ENCODE measurements at places on chromosomes 4 and X.
A peak's percentile ranks its signal among the peaks of the same experiment; 100 is the strongest.

DNA sequence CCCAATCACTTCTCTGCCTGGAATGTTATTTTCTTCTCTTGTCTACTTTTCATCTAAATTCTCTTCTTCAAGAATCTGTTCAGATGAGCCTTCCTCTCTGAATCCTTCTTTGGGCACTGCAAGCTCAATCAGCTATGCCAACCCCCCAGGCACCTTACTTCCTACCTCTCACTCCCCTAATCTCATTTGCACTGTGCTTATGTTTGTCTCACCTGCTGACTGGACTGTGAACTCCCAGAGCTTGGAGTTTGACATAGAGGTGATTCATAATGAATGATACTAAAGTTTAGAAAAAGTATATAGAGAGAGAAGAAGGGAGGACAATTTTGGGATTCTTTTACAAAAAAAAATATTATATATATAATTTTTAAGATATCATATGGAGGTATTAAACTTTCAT lies 36.3 kb downstream of the ANXA10 start:
- no peak for DNase-seq

GRCh38 chr4:39410415-39410814 lies 3.7 kb downstream of the KLB start:
- DNase-seq: peak; percentile 46

GRCh38 chr4:19936476-19936875 lies 315.2 kb upstream of the SLIT2 start:
- DNase-seq: peak; percentile 45

DNA sequence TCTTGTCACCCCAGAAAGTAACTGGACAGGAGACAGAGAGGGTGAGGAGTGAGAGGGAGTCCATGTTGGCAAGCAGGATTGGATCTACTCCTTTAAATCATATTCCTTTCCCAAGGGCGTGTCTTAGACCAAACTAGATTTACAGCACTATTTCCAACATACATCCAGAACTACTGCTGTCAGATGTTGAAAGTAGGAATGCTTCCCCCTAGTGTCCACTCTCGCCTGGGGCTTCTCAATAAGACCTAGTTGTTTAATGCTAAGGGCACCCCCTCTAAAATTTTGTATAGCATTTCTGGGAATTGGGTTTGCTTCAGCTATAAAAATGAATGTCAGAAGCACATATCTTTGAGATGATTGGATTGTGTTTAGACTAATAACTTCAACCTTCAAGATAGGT lies 13.3 kb downstream of the OFD1 start:
- peak; percentile 62 for DNase-seq

DNA sequence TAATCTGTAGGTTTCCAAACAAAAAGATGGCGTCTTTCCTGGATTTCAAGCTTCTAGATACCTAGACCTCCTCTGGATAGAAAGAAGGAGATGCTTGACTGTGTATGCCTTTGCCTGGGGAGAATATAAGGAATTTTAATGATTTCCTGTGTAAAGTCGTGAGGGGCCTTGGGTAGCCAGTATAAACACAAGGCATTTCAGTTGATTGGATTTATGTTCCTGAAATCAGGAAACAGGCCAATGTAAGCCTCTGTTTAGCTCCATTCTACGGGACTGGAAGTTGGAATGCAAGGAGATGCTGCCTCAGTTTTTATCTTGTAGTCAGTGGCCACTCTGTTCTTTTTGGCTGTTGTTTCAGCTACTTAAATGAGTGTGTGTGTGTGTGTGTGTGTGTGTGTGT lies 137.2 kb downstream of the GUCY2F start:
- no peak for DNase-seq

- no peak for DNase-seq
These were observed 47.4 kb downstream of the NRK start for GRCh38 chrX:105869701-105870100.

DNA sequence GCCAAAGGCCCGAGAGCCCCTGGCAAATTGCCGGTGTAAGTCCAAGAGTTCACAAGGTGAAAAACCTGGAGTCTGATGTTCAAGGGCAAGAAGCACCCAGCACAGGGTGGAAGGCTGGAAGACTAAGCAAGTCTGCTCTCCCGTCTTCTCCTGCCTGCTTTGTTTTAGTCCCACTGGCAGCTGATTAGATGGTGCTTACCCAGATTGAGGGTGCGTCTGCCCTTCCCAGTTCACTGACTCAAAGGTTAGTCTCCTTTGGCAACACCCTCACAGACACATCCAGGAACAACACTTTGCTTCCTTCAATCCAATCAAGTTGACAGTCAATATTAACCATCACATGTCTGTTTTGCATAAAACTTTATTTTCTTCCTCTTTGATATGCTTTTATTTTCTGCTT lies 157.4 kb downstream of the HS3ST1 start:
- DNase-seq: no peak

- no peak for DNase-seq
These were observed 1008.1 kb upstream of the TENM3 start for GRCh38 chr4:181234951-181235680.

GRCh38 chr4:118872181-118872580 lies 16.5 kb upstream of the SYNPO2 start:
- DNase-seq: no peak

GRCh38 chr4:150164055-150164454 lies 85.8 kb downstream of the DCLK2 start:
- DNase-seq: no peak

GRCh38 chrX:24466025-24466424 lies 939 bp downstream of the PDK3 start:
- no peak for DNase-seq

- DNase-seq: no peak
These were observed 142.6 kb upstream of the SCML1 start for GRCh38 chrX:17594693-17595092.

DNA sequence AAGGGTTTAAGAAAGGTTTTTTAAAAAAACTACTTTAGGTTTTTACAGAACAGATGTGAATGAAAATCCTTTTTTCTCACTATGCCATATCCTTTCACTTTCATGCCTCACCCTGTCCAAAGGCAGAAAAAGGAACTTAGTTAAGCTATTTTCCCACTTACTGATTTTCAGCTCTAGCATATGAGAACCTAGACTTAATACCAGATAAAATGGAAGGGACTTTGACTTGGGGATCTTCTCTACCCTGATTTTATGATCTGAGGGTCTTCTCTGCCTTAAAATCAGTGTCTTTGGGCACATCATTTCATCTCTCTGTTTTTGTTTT lies 42.4 kb downstream of the FNIP2 start:
- DNase-seq: no peak

GRCh38 chr4:174930895-174931294 lies 12.7 kb downstream of the ADAM29 start:
- DNase-seq: no peak

DNA sequence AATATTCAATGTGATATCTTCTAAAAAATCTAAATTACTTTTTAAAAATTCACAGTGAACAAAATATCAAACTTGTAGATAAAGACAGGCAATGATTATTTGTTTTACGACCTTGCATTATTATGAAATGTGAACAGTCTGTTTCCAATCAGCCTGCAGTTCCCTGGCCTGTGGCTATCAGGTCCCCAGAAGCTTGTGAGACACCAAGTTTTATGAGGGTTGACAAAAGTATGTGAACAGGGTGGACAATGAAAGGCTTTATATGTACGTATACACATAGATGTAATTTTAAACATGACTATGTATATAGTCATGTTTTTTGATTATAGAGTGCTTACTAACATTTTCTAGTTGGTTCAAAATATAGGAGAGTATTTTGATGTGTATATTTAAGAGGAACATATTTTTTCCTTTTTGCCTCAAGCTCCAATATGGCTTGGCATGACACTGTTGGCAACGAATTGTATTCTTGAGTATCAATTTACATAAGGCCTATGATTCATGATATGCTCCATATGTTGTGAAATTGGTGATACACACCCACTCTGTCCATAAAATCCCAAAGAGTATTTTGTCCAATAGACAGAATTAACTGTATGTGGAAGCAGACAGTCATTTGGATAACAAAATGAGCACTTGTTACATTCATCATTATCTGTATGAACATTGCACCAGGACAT lies 55.7 kb downstream of the BTC start:
- DNase-seq: peak; percentile 44

DNA sequence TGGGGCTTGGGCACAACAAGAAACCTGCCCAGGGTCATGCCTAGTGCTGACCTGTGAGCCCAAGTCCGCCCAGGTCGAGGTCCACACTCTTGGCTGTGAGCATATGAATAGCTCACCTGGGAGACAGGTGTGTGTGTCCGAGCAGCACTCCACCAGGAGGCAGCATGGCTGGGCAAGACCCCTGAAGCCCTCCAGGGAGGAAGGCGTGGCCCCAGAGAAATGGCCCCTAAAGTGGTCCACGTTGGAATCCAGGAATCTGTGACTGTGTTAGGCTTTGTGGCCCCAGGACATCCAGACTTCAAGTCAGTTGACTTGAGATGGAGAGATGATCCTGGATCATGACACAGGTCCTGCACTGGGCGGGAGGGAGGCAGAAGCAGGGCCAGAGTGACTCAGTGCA lies 138.8 kb downstream of the CPZ start:
- DNase-seq: no peak

DNA sequence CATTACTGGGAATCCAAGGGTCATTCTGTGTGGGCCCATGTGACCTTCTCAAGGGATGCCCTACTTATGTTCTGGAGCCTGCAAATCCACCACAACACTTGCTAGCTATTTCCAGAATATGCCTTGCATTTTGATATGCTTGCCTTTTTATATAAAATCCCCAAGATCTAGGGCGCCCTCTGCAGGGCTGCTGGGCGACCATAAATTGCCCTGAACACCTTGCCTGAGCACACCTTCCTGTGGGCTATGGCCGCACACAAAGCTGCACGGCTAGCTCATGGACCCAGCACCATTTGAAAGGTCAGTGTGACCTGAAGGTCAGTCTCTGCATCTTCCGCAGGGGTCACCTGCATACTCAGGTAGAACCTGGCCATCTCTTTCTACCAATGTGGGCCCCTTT lies 311.7 kb downstream of the NLGN4X start:
- DNase-seq: no peak

- no peak for DNase-seq
These were observed 10.1 kb downstream of the TMEM271 start for GRCh38 chr4:566035-566434.

DNA sequence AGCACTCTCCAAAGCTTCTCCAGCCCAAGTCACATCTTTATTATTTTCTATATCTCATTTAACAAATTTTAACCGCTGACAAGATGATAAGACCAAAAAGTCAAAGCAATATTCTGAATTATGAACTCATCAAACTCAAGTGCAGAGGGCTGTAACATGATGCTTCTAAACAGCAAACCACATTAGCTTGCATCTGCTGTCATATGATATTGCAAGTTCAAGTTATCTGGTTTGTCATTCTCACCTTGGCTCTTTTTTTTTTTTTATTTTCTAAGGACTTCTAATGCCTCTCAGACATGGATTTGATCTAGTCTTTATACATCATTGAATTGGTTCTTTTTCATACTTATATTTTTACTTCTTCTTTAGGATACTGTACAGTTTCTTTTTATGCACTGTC lies 93.4 kb downstream of the SLC10A7 start:
- no peak for DNase-seq

- DNase-seq: no peak
These were observed 56.4 kb upstream of the CDKN2AIP start for GRCh38 chr4:183388021-183388420.

GRCh38 chr4:87185146-87185870 lies 35.1 kb downstream of the KLHL8 start:
- DNase-seq: no peak

DNA sequence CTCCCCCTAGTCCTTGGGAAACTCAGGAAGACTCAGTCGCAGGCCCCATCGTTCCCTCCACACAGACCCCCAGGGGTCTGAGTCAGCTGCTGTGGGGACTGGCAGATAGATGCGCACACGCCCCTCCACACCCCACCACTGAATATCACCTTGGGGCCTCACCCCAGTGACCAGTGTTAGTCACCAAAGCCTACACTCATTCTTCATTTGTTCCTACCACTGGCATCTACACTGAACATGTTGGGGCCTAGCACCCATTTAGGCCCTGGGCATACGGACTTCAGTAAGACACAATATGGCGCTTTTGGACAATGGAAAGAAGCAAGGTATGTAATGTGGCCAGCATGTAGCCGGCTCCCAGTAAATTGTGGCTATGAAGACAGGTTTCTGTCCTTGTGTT lies 154.1 kb upstream of the PJA1 start:
- no peak for DNase-seq

GRCh38 chr4:23373261-23373660 lies 516.6 kb downstream of the PPARGC1A start:
- peak; percentile 20 for DNase-seq

- DNase-seq: no peak
These were observed 22.7 kb downstream of the NUDT6 start for GRCh38 chr4:122899682-122900081.

- DNase-seq: no peak
These were observed 112.3 kb upstream of the GALNT7 start for GRCh38 chr4:173056271-173056670.

DNA sequence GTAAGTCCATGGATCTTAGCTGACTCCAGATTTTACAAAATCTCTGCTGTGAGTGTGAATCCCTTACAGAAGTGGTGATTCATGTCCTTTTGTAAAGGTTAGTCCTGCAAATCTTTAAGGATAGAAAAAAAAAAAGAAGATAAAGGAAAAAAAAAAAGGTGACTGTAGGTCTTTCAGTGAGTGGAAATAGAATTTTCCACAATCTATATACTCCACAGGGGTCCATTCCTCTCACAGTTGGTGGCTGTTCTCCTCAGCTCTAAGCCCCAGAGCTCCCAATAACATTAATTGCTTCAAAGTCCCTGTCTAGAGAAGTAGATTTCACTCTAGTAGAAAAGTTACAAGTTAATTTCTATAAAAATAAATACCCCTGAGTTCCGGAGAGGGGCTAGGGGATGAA lies 189.1 kb downstream of the NDST4 start:
- DNase-seq: no peak

- no peak for DNase-seq
These were observed 921.7 kb upstream of the EPHA5 start for GRCh38 chr4:66591968-66592367.

GRCh38 chr4:911221-911751 lies 20.8 kb downstream of the GAK start:
- DNase-seq: no peak

GRCh38 chr4:179151770-179152169 lies 1709.5 kb upstream of the AGA start:
- DNase-seq: no peak

GRCh38 chr4:112526061-112526460 lies 10.1 kb upstream of the NEUROG2 start:
- DNase-seq: peak; percentile 31

GRCh38 chr4:20313237-20314030 lies 61.7 kb downstream of the SLIT2 start:
- no peak for DNase-seq

GRCh38 chr4:10180927-10181744 lies 64.5 kb upstream of the WDR1 start:
- DNase-seq: peak; percentile 82

DNA sequence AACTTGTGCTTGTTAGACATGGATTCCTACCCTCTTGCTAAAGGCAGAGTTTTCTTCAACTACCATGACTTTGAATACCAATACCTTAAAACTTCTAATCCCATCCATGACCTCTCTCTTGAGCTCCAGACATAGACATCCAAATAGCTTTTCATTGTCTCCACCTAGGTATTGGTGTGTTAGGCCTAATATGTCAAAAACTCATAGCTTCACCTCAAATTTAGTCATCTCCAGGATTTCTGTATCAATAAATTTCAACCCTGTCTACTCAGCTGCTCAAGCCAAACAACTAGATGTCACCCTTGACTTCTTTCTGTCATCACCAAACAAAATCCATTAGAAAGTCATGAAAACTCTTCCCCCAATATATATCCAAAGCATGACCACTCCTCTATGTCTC lies 617.7 kb upstream of the GRIA3 start:
- DNase-seq: no peak
